ENCODE measurements at places on chromosomes 4 and X.

GRCh38 chr4:92521941-92522340 is 218.2 kb downstream of the GRID2 start:
- DNase-seq: no peak

GRCh38 chrX:104254442-104255115 is at the start of gene ESX1:
Gene ESX1 (minus strand): TSS chrX:104254933. CDS start chrX:104254849, 84 bp downstream.
- DNase-seq: peak; percentile 6

GRCh38 chr4:3255611-3256186 is 6.7 kb downstream of the MSANTD1 start:
- no peak for DNase-seq

DNA sequence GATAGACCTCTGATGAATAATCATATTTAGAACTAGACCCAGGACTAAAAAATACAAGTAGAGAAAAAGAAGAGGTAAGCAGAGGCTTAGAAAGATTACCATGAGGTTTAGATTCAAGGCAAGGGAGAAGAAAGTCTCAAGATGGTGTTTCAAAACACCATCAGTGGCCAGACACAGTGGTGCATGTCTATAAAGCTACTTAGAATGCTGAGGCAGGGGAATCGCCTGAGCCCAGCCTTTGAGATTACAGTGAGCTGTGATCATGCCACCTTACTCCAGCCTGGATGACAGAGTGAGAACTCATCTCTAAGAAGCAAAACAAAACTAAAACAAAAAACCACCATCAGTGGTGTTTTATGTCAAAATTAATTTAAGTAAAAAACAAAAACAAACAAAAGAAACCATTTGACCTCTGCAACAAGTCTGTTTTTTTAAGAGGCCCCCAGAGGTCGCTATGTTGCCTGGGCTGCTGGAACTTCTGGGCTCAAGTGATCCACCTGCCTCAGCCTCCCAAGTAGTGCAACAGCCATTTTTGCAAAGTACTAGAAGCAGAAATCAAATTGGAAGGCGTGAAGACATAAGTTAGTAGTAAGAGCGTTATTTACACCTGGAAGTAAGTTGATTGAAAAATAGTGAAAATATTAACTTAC is 784.3 kb downstream of the ADGRL3 start:
- no peak for DNase-seq

- no peak for DNase-seq
These were observed 48.3 kb downstream of the PDE5A start for GRCh38 chr4:119580293-119580692.

DNA sequence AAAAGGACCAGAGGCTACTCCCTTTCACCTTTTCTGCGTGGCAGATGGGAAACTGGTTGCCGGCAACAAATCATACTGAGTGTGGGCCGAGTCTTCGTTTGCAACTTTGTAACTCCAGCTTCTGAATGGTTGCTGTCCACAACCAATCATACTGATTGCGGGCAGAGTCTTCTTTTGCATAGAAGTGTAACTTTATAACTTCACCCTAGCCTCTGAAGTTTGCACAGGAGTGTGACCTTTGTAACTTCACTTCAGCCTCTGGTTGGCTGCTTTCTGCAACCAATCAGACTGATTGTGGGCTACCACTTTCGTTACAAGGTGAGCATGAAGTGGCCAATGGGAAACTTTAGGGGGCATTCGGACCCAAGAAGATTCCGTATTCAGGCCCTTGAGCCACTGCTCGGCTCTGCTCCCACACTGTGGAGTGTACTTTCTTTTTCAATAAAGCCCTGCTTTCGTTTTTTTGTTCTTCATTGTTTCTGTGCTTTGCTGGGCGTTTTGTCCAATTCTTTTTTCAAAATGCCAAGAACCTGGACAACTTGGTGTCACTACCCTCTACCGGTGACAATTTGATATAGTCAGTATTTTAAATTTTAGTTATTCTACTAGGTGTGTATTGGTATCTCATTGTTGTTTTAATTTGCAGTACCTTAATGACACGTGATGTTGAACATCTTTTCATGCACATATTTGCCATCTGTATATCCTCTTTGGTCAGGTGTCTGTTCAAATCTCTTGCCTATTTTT is 9.0 kb upstream of the PAGE5 start:
- no peak for DNase-seq

GRCh38 chr4:16472537-16472936 is 246.3 kb upstream of the TAPT1 start:
- DNase-seq: no peak

GRCh38 chr4:22692736-22693135 is at the start of gene GBA3:
Gene GBA3 (plus strand): TSS chr4:22692937.
- DNase-seq: no peak

DNA sequence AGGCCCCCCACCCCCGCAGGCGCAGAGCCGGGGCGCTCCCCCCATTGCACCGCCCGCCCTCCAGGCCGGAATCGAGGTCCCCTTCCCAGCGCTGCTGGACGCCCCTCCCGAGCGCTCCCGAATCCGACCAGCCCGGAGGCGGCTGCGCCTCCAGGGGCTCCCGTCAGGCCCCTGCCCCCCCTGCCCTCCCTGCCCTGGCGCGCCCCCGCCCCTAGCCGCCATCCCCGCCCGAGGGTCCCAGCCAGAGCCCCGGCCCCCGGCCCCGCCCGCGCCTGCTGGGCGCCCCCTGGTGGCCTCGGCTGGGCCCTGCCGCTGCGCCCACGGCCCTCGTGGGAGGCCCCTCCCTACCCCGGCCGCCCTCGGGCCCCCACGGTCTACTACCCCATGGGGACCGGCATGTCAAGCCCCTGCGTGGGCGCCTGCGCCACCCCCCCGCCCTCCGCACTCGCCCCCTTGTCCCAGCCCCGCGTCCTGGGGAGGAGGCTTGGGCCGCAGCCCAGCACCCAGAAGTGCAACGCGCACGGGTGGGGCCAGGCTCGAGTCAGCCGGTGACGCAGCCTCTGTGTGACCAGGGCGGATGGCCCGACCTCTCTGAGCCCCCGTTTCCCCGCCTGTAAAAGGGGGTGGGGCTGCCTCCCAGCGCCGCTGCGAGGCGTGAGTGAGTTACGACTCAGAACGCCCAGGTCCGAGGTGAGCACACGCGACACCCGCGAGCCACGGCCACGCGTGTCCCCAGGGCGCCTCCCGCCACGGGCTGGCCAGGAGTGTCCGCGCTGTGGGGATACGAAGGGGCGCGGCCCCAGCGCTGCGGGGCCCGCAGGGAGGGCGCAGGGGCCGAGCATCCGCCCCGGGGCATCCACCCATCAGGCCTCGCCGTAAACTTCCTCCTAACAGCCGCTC is 104.9 kb downstream of the FAM53A start:
- peak; percentile 87 for DNase-seq

GRCh38 chr4:159540501-159540900 is 437.6 kb downstream of the RAPGEF2 start:
- DNase-seq: no peak

GRCh38 chr4:111883557-111883999 is 261.7 kb upstream of the FAM241A start:
- DNase-seq: no peak

- no peak for DNase-seq
These were observed 10.8 kb upstream of the CRLF2 start for GRCh38 chrX:1223242-1223600.

DNA sequence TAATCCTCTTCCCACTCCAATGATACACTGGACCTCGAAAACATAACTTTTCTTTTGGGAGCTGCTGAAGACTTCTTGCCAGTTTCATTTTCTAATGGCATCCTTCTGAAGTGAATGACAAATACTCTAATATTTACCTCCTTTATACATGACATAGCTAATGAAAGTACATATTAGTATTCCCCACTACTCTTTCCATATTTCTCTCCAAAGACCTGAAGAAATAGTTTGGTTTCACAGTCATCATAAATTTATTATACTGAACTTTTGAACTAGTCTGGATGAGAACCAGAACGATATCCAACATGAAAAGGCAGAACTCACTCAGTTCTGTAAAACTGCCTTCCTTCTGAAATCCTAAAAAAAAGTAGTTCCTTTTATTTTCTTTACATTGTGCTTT is 139.1 kb downstream of the GPC3 start:
- DNase-seq: no peak

GRCh38 chrX:153775293-153776119 is 5.3 kb upstream of the SRPK3 start:
- no peak for DNase-seq

DNA sequence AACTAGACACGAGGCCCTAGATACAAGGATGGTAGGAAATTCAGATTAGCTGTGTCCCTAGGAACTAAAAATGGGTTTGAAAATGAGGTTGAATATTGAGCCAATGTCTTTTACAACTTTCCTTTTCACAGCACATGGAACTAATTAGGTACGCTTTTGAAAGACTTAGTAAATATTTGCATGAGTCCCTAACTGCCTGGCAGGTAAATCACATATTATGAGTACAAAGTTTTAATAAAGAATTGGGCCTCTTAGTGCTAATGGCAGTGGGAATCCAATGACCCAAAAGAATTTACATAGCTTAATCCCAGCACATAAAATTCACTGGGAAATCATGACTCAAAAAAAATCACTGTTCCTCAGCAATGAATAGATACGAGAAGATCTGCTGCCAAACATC is 16.8 kb downstream of the MUC7 start:
- DNase-seq: no peak

DNA sequence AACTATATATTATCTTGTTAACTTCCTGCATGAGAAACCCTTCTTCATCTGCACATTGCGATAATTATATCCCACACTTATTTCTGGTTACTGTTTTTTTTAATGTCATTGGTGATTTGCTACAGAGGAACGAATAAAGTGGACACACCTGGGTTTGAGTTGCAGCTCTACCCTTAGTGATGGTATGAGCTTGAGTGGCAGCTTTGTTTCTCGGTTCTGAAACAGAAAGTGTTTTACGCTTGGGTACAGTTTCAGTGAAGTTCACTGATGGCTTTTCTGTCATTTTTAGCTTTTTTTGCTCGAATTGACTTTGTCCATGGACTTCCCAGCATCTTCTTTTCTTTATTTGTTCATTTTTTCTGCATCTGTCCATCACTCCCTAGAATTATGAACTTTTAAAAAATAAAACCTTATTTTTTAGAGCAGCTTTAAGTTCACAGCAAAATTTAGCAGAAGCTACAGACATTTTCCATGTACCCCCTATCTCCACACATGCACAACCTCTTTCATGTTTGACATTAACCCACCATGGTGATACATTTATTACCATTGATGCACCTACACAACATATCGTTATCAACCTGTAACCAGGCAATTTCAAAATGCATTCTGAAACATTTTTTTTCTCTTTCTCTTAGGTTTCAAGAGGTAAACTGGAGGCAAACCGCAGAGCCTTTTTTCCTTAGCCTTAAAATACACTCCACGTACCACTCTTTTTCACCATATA is 1041.6 kb upstream of the PRKX start:
- DNase-seq: no peak

GRCh38 chrX:119235051-119235511 is 1.0 kb upstream of the PGRMC1 start:
- DNase-seq: no peak

DNA sequence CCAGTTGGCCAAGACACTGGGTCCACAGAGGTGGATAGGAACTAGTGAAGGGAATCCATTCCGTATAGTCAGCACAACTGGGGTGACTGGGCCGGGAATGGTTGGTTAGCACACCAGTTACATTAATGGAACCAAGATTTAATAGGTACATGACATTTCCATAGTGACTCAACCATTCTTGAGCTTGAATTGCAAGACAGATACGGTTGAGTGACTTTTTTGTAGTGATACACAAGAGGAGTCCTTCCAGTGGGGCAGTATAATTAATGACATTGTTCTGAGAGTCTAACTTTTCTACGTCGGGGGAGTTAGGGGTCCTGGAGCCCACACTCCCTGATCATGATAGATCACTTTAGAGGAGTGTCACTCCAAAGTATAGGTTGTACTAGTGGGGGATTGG is 211.6 kb upstream of the CXCL13 start:
- DNase-seq: no peak

GRCh38 chr4:56783986-56784385 is 37.5 kb downstream of the SPINK2 start:
- no peak for DNase-seq

DNA sequence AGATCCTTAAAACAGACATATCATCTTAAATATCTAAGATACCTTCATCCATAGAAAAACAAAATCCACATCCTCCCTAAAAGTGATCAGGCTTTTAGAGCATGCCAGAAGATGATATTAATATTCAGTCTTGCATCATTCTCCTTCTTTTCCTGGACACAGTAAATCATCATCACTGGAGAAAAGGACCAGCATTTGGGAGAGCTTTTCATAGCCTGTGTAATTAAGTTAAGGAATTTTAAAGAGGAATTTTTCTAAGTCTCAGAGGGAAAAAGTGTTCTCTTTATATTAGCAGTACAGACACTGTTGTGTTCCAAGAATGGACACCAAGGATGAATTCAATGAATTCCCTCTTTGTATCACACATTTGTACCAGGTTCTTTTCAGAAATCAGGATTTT is 696 bp downstream of the SCRG1 start:
- DNase-seq: no peak

DNA sequence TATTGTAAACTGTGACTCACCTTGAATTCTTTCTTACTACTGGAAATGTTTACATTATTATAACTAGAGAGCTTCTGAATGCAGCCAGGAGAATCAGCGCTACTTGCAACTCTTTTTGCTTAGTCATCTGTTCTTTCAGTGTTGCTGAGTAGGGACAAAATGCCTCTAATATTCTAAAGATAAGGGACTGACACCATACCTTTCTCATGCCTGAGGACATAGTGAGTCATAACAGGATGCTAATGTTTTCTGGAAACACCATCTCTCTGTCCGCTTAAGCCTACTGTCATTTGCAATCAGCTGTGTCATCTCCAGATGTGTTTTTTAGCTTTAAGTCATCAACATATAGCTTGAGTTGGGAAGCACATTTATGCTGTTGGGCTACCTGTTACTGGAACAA is 108.3 kb downstream of the QRFPR start:
- no peak for DNase-seq

DNA sequence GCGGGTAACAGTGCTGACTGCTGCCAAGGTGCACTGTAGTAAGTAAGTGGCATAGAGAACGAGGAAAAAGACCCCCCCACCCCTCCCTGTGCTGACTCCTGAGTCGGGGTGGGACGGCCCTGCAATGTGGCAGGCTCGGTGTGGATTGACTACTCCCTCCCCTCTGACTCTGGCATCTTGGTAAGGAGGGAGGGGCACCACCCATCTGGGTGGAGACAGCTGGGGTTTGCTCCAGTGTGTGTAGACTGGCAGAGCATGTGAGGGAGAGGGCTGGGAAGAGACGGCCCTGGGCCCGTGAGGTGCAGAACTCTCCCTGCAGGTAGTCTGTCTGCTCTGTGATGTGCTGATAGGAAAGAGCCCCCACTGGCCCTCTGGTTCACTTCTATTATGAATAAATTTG is 31.0 kb downstream of the NSG1 start:
- DNase-seq: no peak

DNA sequence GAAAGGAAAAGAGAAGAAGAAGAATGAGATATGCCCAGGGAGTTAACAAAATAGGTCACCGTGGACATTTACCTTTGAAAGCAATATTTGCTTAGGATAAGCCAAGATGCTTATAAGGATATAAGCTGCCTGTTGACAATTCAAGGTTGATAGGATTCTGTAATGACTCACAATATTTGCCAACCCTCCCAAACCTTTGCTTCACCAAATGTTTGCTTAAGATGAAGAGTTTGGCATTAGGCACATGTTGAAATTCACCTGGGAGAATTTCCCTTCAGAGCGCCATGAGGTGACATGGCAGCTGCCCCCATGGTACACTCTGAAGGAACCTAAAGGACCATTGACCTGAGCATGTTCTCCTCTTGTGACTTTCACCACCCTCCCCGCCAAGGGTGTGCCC is 4.6 kb downstream of the PALLD start:
- DNase-seq: no peak
